ENCODE measurements at places on chromosomes 16 and 17. TPM values are rescaled to one million over a fixed set of nuclear protein-coding genes. Genes with fewer than 3 reads are reported as not detected.

DNA sequence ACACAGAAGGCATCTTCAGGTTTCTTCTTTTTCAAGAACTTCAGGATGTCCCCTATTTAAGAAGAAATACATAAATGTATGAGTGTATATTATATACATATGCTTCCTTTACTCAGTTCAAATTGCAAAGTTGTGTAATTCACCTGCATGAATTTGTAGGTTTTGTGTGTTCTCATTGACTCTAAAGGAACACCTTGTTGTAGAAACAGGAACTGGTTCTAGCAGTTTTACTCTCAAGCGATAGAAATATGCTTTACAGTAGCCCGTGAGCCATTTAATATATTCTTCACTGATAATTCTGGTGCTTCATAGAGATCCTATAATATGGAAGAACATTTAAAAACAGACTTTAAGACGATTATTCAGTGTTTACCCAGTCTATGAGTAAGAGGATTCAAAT lies 53.3 kb upstream of the LRRC37A3 start:
- no peak for DNase-seq

Gene LAT
- 0.66 TPM for total RNA-seq

Gene SPAG7
- total RNA-seq = 36.8 TPM

Gene KRTAP16-1
- total RNA-seq = not detected

Gene CDH15
- 186 TPM for total RNA-seq

Data from SJCRH30 (cell line).